T-helper 17 cell (primary cell): ENCODE measurements at places on chromosomes 4 and X. TPM values are rescaled to one million over a fixed set of nuclear protein-coding genes. Genes with fewer than 3 reads are reported as not detected.

The PAK3 gene
- total RNA-seq, result 2.7 TPM

The RBM47 gene
- 3.4 TPM for total RNA-seq

GRCh38 chrX:111164728-111165127 is 68.7 kb downstream of the PAK3 start:
- H3K36me3 ChIP-seq, result no peaks in the 10 kb centered on the region
- no peak for DNase-seq
- no peaks in the 10 kb centered on the region for H3K4me1 ChIP-seq
- H3K4me3 ChIP-seq, result no peak overlapping the region
- peaks cover 5% of the 10 kb centered on the region for H3K27me3 ChIP-seq

GRCh38 chr4:120723986-120724385 is 198.5 kb downstream of the PRDM5 start:
- H3K27me3 ChIP-seq, result peaks cover 58% of the 10 kb centered on the region
- no peak for DNase-seq
- no peaks in the 10 kb centered on the region for H3K4me1 ChIP-seq
- H3K27ac ChIP-seq, result no peak overlapping the region
